ENCODE measurements at places on chromosomes 2 and 18.

GRCh38 chr18:12904012-12904516 is 20.0 kb upstream of the PTPN2 start:
- DNase-seq = no peak

- DNase-seq = no peak
Observed at GRCh38 chr2:235935773-235936172, 232.4 kb downstream of the GBX2 start.

DNA sequence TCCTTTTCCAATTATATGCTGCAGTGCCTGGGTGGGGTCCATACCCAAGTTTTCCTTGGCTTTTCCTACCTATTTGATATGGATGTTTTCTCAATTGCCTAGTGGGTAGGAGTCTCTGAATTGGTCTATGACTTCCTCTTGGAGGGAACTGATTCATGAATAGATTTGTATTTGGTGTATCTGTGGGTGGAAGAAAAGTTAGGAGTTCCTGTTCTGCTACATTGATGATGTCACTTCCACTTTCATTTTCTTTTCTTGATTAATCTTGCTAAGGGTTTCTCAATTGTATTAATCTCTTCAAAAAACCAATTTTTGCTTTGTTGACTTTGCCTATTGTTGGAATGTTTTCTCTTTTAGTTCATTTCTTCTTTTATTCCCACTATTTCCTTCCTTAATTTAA is 37.4 kb upstream of the SLC9A2 start:
- DNase-seq = no peak

GRCh38 chr18:38611036-38611964 is 1045.7 kb upstream of the CELF4 start:
- DNase-seq = peak; percentile 15

GRCh38 chr2:239715606-239716005 is 309.5 kb downstream of the NDUFA10 start:
- DNase-seq = no peak

GRCh38 chr2:172735582-172736423 is at the start of gene RAPGEF4:
TSS of gene RAPGEF4 (plus strand) at chr2:172735845. CDS start at chr2:172735984, 139 bp downstream.
- DNase-seq = no peak

- DNase-seq = no peak
Observed at GRCh38 chr18:6576718-6577375, 152.7 kb upstream of the ARHGAP28 start.
